Melanocyte of skin (primary cell): ENCODE measurements at places on chromosomes 13 and 19. TPM values are rescaled to one million over a fixed set of nuclear protein-coding genes. Genes with fewer than 3 reads are reported as not detected.

Gene CNFN
- 0.67 TPM in 1 of 2 replicates, not detected in the other for total RNA-seq

Gene CCDC70
- not detected in 2 replicates for total RNA-seq

Gene ZNF709
- total RNA-seq, result 1.7 TPM in 2 replicates

Gene SMIM24
- total RNA-seq, result not detected in 2 replicates

Gene PTOV1
- total RNA-seq, result 43.6 and 44.0 TPM in 2 replicates

Gene ZNF534
- not detected in 2 replicates for total RNA-seq

Gene PAK4
- 12.4 and 13.1 TPM in 2 replicates for total RNA-seq

Gene OVOL3
- not detected in 2 replicates for total RNA-seq

Gene ITM2B
- 120 and 185 TPM in 2 replicates for total RNA-seq

Gene R3HDM4
- 20.7 and 23.3 TPM in 2 replicates for total RNA-seq

Gene ATP1A3
- total RNA-seq, result not detected in 2 replicates

Gene ZNF729
- not detected in 2 replicates for total RNA-seq

Gene FOSB
- 0.34 and 0.73 TPM in 2 replicates for total RNA-seq

Gene PSG11
- total RNA-seq, result not detected in 2 replicates

Gene CCDC169
- total RNA-seq, result 3.4 and 6.5 TPM in 2 replicates

Gene UPK1A
- not detected in 2 replicates for total RNA-seq

Gene RNF225
- not detected in 2 replicates for total RNA-seq

Gene FBXO46
- total RNA-seq, result 5.9 and 11.6 TPM in 2 replicates

Gene ZNF460
- 39.6 and 78.9 TPM in 2 replicates for total RNA-seq

Gene ZNF66
- 3.4 and 5.5 TPM in 2 replicates for total RNA-seq

Gene PSG7
- total RNA-seq, result not detected in 2 replicates

Gene UQCRFS1
- total RNA-seq, result 55.6 and 67.1 TPM in 2 replicates

Gene ZNF578
- total RNA-seq, result 0.46 and 1.00 TPM in 2 replicates

Gene TSSK6
- total RNA-seq, result 0.46 and 0.67 TPM in 2 replicates

Gene CYSLTR2
- 95.6 and 282 TPM in 2 replicates for total RNA-seq

Gene GTF3A
- 116 and 155 TPM in 2 replicates for total RNA-seq

Gene ZNF730
- total RNA-seq, result 4.5 and 4.7 TPM in 2 replicates

Gene LILRA5
- not detected in 2 replicates for total RNA-seq

Gene CYP4F2
- not detected in 2 replicates for total RNA-seq

Gene IPO5
- 122 and 147 TPM in 2 replicates for total RNA-seq

Gene ZNF507
- total RNA-seq, result 7.9 and 13.1 TPM in 2 replicates

Gene NKG7
- not detected in 2 replicates for total RNA-seq

Gene TYROBP
- not detected in 2 replicates for total RNA-seq

Gene ADGRL1
- 5.2 and 8.0 TPM in 2 replicates for total RNA-seq

Gene SHC2
- not detected in 2 replicates for total RNA-seq

Gene SBK2
- not detected in 2 replicates for total RNA-seq

Gene PCP2
- not detected in 2 replicates for total RNA-seq

Gene B3GNT8
- total RNA-seq, result 0.33 and 0.77 TPM in 2 replicates

Gene ZNF266
- total RNA-seq, result 9.3 and 10.2 TPM in 2 replicates

Gene SERPINE3
- total RNA-seq, result 0.34 TPM in 1 of 2 replicates, not detected in the other
